Tibial artery (tissue), 4 donors: ENCODE measurements at places on chromosomes 6 and 20.

DNA sequence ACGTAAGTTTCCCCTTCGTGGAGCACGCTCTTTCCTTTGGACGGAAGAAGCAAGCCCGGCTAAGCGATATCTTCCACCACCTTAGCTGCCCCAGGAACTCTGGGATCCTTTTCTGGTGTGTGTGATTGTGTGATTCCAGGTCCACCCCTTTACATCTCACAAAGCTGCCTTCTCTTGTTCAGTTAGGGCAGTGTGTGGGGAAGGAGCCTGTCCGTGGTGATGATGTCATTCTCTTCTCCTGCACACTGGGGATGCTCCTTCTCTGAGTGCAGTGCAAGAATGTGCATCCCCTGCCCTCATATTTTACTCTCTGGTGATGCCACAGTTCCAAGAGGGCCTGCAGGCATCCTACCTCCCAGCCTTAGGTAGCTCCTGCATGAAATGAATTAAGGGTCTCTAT, 30.3 kb downstream of the BNIP5 start:
- no peaks in the 10 kb centered on the region for H3K36me3 ChIP-seq
- H3K4me1 ChIP-seq, result peaks cover 12% of the 10 kb centered on the region
- H3K27ac ChIP-seq, result no peak overlapping the region
- DNase-seq, result no peak
- no peak overlapping the region for H3K4me3 ChIP-seq
- no peaks in the 10 kb centered on the region for H3K27me3 ChIP-seq

DNA sequence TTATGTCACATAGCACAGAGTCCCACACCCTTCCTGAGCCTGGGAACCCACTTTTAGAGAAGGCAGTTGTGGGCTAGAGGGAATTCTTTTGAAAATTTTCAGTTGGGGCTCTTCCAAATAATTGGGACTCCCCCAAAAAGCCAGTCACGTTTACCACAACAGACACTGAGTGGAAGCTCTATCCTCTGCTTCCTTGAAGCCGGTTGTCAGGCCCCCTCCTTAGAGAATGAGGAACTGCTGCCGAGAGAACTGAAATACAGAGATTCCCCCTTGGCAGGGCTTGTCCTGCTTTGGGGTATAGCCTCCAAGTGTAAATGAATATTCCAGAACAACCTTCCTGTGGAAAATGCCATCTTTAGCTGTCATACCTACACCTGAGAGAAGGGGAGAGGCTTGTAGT, 2.7 kb upstream of the JAG1 start:
- no peak for DNase-seq
- H3K4me1 ChIP-seq, result peaks cover 7% of the 10 kb centered on the region
- no peak overlapping the region for H3K4me3 ChIP-seq
- H3K27ac ChIP-seq, result peak overlapping the region; percentile 99

DNA sequence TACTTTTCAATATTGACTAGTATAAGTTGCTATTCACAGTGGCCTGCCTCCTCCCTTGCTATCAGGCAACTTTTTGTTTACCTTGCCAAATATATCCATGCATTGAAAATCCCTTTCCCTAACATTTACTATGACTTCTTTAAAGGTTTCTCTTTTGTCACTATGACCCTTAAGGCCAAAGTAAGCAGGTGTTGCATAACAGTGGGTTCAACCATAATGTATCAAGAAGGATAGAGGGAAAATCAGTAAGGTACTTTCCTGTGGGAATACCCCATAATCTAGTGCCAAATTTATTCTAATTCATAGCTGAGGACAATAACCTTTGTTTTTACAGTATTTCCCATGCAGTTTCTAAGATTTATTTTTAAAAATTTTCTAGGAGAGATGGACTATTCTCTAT, 527.6 kb downstream of the CDKAL1 start:
- H3K4me3 ChIP-seq, result no peak overlapping the region
- peaks cover 13% of the 10 kb centered on the region for H3K36me3 ChIP-seq
- H3K4me1 ChIP-seq, result no peaks in the 10 kb centered on the region
- no peak overlapping the region for H3K27ac ChIP-seq

DNA sequence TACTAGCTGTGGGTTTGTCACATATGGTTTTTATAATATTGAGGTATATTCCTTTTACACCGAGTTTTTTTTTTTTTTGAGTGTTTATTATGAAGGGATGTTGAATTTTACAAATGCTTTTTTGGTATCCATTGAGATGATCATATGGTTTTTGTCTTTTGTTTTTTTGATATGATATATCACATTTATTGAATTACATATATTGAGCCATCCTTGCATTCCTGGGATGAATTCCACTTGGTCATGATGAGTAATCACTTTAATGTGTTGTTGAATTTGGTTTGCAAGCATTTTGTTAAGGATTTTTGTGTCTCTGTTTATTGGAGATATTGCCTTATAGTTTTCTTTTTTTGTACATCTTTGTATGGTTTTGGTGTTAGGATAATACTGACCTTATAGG, 3.3 kb upstream of the ZNF337 start:
- H3K27ac ChIP-seq, result no peak overlapping the region
- H3K27me3 ChIP-seq, result no peaks in the 10 kb centered on the region
- no peak for DNase-seq
- no peaks in the 10 kb centered on the region for H3K36me3 ChIP-seq
- no peaks in the 10 kb centered on the region for H3K4me1 ChIP-seq

DNA sequence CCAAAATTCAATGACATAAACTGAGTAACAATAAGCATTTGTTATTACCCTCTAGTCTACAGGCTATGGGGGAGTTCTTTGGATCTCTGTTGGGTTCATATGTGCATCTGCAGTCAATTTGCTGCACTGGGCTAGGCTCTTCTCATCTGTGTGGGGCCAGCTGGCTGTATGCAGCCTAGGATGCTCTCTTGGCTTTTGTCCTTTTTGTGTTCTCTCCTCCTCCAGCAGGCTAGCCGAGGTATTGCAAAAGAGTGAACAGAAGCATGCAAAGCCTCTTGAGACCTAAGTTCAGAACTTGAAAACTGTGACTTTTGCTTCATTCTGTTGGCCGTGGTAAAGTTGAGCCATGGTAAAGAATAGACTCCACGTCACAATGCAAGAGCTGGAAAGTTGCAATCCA, 62.8 kb upstream of the FOXO3 start:
- no peaks in the 10 kb centered on the region for H3K27me3 ChIP-seq
- no peaks in the 10 kb centered on the region for H3K4me1 ChIP-seq
- no peak overlapping the region for H3K4me3 ChIP-seq
- no peak for DNase-seq
- H3K27ac ChIP-seq, result no peak overlapping the region

DNA sequence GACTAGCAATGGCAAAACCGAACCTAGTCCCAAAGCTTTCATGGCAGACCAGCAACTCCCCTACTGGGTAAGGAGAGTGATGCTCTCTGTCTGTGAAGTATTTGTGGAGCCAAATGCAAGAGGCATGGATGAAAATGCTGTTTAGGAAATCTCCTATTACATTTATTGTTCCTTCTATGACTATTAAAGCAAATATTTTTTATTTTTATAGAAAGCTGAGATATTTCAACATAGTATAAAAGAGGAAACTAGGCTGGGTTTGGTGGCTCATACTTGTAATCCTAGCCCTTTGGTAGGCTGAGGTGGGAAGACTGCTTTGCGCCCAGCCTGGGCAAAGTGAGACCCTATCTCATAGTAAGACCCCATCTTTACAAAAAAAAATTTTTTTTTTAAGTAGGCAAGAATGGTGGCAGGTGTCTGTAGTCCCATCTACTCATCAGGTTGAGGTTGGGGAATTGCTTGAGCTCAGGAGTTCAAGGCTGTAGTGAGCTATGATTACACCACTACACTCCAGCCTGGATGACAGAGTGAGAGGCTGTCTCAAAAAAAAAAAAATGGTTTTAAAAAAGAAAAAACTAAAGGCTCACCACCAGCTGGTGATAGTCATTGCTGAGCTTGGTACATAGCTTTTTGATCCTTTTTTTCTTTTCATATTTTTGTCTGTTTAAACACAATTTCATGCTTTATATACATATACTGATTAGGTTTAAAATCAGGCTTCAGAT, 11.3 kb downstream of the KDM1B start:
- H3K4me3 ChIP-seq, result no peak overlapping the region
- H3K36me3 ChIP-seq, result peaks cover 45% of the 10 kb centered on the region

- DNase-seq, result no peak
- no peak overlapping the region for H3K4me3 ChIP-seq
- no peaks in the 10 kb centered on the region for H3K4me1 ChIP-seq
- no peaks in the 10 kb centered on the region for H3K36me3 ChIP-seq
- H3K27me3 ChIP-seq, result peaks cover 9% of the 10 kb centered on the region
Observed at GRCh38 chr6:166724576-166724975, 97.5 kb upstream of the RPS6KA2 start.

GRCh38 chr6:137641474-137642077, 147.4 kb upstream of the OLIG3 start:
- H3K27me3 ChIP-seq, result no peaks in the 10 kb centered on the region
- no peak overlapping the region for H3K27ac ChIP-seq
- H3K36me3 ChIP-seq, result no peaks in the 10 kb centered on the region
- H3K4me3 ChIP-seq, result no peak overlapping the region

DNA sequence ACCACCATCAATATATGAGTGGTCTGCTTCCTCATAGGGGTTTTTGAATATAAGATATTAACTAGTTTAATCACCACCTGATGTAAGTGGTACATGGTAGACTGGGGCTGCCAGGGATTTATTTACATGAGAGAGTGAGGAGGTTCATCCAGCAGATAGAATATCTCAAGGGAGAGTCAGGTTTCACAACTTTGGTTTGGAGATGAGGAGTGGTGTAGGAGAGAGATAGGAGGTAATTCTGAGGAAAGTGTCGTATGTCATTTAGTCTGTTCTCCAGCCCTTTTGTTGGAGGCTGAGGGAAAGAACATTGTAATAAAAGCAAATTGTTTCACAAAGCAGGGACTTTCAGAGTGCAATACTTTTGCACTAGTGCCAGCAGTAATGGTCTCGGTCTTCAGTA, 16.8 kb downstream of the L3MBTL3 start:
- no peaks in the 10 kb centered on the region for H3K4me1 ChIP-seq
- H3K27me3 ChIP-seq, result no peaks in the 10 kb centered on the region
- no peaks in the 10 kb centered on the region for H3K36me3 ChIP-seq
- H3K4me3 ChIP-seq, result no peak overlapping the region

DNA sequence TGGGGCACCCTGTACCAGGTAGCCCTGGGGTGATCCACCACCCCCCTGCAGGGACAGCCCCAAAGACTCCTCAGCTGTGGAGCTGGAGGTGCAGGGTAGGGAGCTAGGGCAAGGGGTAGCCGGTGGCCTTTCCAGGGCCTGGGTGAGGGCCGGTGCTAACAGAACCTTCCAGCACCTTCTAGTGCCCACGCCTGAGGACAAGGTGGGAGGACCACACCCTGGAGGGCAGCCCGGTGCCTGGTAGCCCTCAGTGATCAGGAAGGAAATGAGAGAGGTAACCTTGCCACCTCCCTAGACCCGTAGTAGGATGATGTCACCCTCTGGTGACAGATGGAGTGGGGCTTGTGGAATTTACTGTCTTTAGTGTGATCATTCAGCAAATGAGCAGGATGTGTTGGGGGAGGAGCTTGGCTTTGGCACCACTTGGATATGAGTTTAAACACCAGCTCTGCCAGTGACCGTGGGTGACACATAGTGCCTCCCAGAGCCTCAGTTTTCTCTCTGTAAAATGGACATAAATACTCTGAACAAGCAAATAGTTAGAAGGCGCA, 187.7 kb downstream of the NFATC2 start:
- no peak for DNase-seq
- no peaks in the 10 kb centered on the region for H3K36me3 ChIP-seq
- H3K4me1 ChIP-seq, result peaks cover 18% of the 10 kb centered on the region
- no peak overlapping the region for H3K4me3 ChIP-seq
- no peaks in the 10 kb centered on the region for H3K27me3 ChIP-seq

DNA sequence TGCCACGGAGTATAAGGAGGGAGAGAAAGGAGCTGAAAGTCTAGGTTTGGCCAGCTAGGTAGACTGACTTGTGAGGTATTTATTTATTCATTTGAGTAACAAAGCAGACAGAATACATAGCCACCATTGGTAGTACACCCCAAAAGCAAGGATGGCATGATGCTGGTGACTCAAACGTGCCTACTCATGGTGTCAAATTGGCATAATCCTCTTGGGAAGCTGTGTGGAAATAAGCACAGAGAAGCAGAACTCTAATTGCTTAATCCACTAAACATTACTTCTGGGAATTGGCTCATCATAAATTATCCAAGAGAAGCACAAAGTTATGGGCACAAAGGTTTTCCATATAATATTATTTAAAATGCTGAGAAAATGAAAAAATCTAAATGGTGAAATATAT, 2.5 kb downstream of the DEFB132 start:
- no peak overlapping the region for H3K4me3 ChIP-seq
- no peak for DNase-seq
- H3K27me3 ChIP-seq, result peaks cover 5% of the 10 kb centered on the region
- no peaks in the 10 kb centered on the region for H3K4me1 ChIP-seq
- H3K36me3 ChIP-seq, result no peaks in the 10 kb centered on the region

DNA sequence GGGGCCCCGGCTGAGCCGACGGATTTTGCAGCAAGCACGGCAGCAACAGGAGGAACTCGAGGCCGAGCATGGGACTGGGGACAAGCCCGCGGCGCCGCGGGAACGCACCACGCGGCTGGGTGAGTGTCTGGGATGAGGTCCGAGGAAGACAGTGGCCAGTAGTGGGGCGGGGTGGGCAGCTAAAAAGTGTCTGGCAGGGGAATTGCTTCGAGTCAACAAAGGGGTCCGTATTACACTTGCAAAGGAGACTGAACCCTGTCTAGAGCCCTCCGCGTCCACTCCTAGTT, 356 bp downstream of the BYSL start:
- peaks cover 1% of the 10 kb centered on the region for H3K36me3 ChIP-seq
- no peaks in the 10 kb centered on the region for H3K27me3 ChIP-seq
- peak overlapping the region; percentile 81 for H3K4me3 ChIP-seq

DNA sequence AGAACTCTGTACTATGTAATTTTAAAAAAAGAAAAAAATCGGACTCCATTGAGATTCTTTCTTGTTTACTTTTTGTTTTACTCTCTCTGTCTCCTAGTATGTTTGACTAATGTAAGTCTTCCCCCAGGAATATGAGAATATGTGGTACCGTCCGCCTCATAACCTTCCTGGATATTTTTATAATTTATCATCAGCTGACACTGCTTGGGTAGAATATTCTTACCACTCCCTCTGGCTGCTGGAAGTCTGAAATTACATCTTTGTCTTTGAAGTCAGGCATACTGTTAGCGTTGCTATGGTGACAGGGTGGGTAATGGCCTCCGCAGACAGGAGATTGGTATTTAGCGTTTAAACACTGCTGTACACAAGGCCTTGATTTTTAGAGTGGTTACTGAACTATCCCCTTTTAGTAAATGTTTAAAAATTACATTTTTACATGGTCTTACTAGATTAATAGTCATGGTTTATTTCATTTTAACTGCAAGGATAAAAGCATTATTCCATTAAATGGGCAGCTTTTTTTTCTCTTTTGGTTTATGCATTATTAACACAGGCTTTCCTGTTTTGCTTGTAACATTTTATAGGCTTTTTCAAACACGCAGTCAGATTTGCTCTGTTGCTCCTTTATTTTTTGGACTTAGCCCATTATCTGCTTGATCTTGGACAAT, 176.4 kb downstream of the ARID1B start:
- H3K27me3 ChIP-seq, result no peaks in the 10 kb centered on the region
- H3K36me3 ChIP-seq, result no peaks in the 10 kb centered on the region
- H3K4me1 ChIP-seq, result peaks cover 71% of the 10 kb centered on the region
- H3K4me3 ChIP-seq, result no peak overlapping the region
- DNase-seq, result no peak

- H3K27me3 ChIP-seq, result no peaks in the 10 kb centered on the region
- H3K4me3 ChIP-seq, result no peak overlapping the region
- no peaks in the 10 kb centered on the region for H3K36me3 ChIP-seq
- H3K4me1 ChIP-seq, result peaks cover 15% of the 10 kb centered on the region
- no peak for DNase-seq
Observed at GRCh38 chr6:139886396-139886795, 511.9 kb upstream of the CITED2 start.
